Posterior cingulate gyrus (tissue), 11 donors: ENCODE measurements at places on chromosomes 7 and 10.

- DNase-seq: no peak
These were observed 31.2 kb downstream of the MYL10 start for GRCh38 chr7:101597941-101598340.

DNA sequence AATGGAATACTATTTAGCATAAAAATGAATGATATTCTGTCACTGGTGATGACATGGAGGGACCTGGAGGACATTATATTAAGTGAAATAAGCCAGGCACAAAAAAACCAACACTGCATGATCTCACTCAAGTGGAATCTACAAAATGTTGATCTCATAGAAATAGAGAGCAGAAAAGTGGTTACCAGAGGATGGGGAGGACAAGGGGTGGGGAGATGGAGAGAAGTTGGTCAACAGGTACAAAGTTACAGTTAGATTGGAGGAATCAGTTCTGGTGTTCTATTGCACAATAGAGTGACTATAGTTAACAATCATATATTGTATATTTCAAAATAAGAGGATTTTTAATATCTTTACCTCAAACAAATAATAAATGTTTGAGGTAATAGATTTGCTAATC is 24.7 kb upstream of the SLC18A3 start:
- no peak for DNase-seq

DNA sequence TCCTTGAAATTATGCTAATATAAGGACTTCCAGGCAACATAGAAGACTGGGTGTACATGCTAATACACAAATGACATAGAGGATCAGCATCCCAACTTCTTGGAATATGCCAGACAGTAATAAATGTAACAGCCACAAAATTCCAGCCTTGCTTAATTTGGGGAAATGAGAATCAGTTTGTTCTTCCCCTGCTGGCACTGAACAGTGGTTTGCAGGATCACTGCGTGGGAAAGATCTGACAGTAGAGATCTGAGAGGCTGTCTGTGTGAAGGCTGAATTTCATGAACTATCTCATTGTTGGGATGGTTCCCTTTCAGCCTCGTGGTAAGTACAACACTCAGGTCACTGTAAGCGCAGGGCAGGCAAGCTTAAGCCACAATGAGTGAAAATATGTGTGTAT is 1078.0 kb downstream of the LRMDA start:
- no peak for DNase-seq

DNA sequence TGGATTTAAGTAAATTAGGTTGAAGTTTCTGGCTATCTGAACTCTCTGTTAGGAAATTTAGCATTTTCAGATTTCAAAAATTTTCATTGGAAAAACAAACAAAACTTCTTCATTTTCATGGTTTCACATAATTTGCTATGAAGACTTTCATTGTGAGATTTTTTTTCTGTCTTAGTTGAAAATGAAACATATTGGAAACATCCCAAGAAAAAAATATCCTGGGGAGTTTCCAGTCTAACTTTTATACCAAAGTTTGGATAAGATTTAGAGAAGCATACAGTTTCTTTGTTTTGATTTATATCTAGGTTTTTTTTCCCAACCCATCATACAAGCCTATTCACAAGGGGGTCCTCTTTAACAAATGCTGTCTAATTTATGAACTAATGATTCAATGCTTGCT is 300.5 kb upstream of the SEMA3A start:
- no peak for DNase-seq

DNA sequence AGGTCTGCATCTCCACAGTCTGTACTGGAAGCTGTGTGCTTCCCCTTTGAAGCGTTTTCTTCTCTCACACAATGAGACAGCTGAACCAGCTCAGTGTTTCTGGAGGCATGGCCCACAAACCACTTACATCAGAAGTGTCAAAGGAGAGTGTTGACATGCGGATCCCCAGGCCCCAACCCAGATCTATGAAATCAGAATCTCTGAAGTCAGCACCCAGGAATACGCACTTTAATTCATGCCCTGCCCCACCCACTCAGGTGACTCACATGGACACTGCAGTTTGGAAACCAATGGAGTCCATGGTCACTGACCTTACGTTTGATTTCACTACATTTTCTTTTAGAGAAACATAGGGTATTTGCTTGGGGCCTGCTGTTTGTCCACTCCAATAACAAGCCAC is 19.0 kb downstream of the TLL2 start:
- DNase-seq: no peak
